ENCODE measurements at places on chromosomes 5 and 9. TPM values are rescaled to one million over a fixed set of nuclear protein-coding genes. Genes with fewer than 3 reads are reported as not detected.
A peak's percentile ranks its signal among the peaks of the same experiment; 100 is the strongest.

GRCh38 chr9:36245906-36246305, 12.3 kb downstream of the GNE start:
- DNase-seq, result no peak

SDHA gene
- 180 TPM for total RNA-seq

SLC36A2 gene
- total RNA-seq, result not detected

GRCh38 chr5:95846554-95847260, 24.2 kb upstream of the GLRX start:
- peak; percentile 73 for DNase-seq

DNA sequence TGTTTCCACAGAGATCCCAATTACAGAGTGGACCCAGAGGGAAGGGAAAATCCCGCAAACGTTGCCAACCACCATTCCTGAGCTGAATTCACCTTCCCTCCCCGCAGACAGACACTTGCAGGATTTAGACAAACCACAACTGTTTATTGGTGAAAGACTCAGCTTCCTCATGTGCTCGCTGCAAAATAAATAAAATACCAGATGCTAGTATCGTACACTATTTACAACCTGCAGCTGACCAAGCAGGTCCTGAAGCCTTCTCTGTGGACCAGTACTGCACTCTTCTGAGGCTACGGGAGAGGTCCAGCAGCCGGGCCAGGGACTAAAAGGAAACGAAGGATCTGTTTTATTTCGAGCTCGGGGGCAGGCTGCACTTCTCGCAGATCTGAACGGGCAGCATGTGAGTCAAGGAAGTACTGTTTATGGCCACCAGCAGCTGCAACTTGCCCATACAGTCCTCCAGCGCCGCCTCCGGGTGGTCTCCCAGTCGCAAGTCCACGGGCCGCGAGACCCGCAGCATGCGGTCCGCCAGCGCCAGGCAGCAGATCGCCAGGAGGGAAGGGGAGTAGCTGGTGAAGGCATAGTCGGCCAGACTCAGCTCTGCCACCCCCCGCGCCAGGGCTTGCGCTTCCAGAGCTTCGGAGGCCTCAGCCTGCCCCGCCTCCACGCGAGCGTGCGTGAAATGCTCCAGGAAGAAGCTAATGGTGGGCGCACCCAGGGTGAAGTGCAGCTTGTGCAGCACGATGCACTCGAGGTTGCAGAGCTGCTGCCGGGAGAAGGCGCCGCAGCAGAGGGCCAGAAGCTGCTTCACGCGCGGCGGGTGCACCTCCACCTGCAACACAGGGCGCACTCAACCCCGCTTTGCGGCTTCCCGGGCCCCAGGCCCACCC, 2.1 kb downstream of the CCNO start:
- DNase-seq, result no peak

GRCh38 chr5:10894445-10895054, 133.5 kb upstream of the DAP start:
- DNase-seq, result no peak

DNA sequence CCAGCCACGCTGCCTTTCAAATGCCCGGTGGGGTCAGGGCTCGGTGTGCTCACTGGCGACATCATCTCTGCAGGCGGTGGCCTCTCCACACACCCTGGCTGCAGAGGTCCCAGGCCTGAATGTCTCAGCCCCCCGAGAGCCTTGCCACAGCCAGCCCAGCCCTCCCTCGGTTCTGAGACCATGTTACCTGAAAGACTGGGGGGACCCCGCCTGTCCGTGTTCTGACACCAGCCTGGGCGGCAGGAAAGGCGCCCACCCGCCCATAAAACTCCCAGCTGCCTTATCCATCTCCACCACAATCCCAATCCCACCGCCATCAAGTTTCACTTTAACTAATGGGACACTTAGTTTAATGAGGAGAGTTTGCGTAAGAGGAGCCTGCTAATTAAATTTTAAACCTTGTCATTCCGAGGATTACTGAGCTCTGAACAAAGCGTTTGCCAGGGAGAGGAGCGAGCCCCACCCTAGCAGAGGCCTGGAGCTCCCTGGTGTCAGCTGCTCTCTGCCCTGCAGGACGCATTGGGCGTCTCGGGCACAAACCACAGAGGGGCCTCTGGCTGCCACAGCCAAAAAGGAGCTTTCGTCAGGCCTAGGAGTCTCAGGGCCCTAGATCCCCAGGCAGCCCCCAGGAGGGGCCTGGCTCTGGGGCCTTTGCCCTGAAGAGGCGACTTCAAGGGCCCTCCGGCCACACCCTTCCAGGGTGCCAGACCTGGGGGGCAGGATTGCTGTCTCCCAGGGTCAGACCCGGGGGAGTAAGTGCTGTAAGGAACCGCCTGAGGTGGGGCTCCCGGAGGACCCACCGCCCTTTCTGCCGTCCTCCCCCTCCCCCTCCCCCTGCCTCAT, 15.3 kb downstream of the LHX3 start:
- DNase-seq, result no peak

GRCh38 chr5:96660971-96661854, 963 bp upstream of the CAST start:
- DNase-seq, result peak; percentile 60

PHF24 gene
- not detected for total RNA-seq

All from naive thymus-derived CD4-positive, alpha-beta T cell (primary cell).